ENCODE measurements at places on chromosomes 12 and 14.

DNA sequence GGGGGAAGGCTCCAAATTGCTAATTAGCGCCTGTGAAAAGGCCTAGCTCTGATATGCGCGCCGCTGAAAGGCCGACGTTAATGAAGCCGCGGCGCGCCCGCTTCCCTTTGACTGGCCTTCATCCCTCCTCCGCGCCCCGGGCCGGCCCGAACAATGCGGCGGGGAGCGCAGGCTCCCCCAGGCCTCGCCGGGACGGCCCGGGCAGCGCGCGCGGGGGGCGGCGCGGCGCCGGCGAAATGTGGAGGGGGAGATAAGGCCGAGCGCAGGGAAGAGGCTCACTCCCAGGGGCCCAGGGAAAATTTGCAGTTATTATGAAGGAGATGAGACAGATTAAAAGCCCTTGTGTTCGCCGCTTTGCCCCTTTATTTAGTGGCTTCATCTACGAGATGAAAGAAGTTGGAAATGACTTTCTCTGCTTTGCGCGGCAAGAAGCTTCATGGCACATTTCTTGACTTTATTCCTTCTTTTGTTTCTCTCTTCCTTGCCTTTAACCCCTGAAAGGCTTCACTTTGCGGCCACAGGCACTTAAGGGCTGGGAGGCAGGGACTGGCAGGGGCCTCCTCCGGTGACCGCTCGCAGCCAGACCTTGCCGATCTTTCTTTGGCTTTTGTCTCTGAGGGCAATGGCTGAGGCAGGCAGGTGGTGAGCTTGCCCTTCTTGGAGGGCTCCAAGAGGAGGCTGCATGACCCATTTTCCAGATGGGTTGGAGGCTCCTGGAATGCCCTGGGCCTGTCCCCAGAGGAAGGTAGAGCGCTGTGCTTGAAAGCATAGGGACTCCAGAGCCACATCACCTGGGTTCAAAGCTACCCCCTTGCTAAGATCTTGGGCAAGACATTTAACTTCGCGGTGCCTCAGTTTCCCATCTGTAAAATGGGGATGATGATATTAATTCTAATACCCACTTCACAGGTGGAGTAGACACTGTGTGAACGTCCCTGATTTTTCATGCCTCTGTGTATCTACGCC lies 12.7 kb upstream of the GPATCH2L start:
- no peak for DNase-seq

DNA sequence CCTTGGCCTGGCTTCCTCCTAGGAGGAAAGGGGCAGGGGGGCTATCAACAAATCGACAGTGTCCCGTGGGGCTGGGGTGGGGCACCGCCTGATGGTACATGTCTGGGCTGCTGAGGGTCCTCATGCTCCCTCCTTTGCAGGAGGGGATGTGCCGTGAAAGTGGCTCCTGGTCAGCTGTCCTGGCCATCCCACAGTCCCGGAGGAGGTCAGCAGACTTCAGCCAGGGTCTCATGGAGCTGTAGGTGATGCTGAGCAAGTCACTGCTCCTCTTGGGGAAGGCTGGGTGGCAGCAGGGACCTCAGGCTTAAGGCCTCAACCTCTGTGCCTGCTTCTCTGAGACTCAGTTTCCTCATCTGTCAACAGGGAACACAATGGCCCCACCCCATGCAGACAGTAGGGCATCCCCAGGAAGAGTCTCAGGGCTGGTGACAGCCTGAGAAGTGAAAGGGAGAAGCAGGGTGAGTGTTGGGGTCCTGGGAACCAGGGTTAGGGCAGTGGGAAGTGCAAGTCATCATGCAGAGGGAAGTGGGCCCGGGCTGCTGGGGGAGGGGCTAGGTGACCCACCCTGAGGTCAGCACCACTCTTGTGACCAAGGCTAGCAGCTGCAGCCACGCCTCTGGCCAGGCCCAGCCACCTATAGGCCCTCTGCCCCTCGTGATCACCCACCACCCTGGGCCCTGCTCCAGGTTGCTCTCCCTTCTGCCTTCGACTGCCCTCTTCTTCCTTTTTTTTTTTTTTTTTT lies 4.4 kb upstream of the TNFAIP2 start:
- no peak for DNase-seq

GRCh38 chr12:47910486-47910885 lies 5.7 kb upstream of the VDR start:
- no peak for DNase-seq

GRCh38 chr14:91417120-91417982 lies at the start of gene CCDC88C:
CCDC88C (minus strand) TSS chr14:91417820; CDS start chr14:91417690, 130 bp downstream.
- DNase-seq, result no peak

DNA sequence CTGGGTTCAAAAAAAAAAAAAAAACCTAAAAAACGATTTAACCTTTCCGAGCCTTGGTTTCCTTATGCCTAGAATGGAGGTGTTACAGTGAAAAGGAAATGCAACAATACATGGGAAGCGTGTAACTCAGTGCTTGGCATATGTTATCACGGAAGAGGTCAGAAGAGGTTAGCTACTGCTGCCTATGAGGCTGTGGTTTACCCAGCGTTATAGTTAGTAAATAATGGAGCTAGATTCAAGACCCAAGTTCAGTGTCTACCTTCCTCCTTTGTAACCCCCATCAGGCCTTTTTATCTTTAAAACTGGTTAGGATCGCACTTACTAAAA lies 839 bp downstream of the IFT43 start:
- no peak for DNase-seq

DNA sequence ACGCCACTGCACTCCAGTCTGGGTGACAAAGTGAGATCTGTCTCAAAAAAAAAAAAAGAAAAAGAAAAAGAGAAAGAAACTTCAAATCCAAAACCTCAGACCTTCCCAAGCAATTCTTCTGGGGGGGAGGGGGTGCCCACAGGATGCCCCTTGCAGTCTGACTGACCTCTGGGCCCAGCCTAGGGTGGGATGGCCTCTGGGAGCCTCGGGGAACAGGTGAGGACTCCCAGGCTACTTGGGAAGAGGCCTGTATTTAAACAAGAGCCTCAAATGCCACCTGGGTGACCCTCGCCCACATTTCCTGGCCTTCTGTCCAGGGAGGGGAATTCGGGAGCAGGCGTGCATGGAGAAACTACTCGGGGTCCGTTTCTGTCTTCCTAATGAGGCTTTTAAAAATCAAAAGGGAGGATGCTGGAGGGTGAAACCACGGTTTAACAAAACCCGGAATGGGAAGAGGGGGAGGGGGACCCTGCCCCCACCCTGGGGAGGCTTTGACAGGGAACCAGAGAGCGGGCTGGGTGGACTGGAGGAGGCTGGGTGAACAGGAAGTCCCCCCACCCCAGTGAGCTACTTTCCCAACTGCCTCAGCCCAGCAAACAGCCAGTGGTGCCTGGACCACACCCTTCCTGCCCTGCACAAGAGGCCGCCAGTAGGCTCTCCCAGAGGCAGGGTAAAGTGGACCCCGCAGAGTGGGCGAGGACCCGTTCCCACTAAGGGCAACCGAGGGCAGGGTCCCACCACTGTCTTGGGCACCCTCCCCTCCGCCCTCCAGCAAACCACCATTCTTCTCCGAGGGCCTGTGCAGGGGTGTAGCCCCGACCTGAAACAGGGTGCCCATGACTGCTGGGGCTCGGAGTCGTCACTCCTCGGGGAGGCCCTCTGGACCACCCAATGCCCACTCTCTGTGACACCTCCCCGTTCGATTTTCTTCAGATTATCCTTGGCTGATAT lies 1.5 kb upstream of the FBRSL1 start:
- no peak for DNase-seq

- no peak for DNase-seq
These were observed 36.7 kb upstream of the PZP start for GRCh38 chr12:9244894-9245293.
